ENCODE measurements at places on chromosomes 13 and 19.

GRCh38 chr13:99590519-99591011 lies 89.3 kb downstream of the TM9SF2 start:
- DNase-seq, result no peak

- DNase-seq, result peak; percentile 25
Measured at GRCh38 chr13:33207615-33207961, 78.0 kb downstream of the STARD13 start.

DNA sequence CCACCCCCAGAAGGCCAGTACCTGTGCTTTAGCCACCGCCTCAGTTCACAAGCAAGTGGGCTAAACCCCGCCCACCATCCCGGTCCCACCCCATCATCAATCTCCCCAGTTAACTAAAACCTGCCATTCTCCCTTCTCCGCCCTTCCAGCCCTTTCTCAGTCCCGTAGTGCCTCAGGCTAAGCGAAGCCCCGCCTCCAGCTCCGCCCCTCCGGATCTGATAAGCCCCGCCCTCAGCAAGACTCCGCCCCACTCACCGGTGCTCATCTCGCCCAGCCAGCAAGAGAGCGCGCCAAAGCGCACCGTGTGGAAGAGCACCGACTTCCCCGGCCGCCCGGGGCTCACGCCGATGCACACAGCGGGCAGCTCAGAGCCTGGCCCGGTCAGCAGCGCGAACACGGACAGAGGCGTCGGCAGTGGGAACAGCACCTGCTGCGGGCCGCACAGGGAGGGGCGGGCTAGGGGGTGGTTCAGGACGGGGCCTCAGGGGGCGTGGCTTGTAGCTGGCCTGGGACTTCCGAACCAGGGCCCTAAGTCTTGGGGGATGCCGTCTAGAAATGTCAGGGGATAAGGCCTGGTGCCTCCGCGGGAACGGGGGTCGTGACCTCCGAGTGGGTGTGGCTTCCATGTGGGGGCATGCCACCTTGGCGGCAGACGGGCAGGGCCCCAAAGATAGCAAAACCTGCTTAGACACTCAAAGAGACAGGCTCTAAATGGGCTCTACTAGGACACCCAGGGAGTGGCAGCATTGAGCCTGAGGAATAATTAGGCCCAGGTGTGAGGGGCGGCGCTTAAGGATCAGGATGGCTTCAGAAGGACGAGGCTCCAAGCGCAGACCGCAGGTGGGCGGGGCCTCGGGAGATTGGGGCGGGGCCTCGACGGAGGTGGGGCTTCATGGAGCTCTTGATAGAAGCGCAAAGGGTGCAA lies 21.4 kb downstream of the MAP4K1 start:
- DNase-seq, result peak; percentile 54

GRCh38 chr19:1935484-1936208 lies 5.3 kb upstream of the CSNK1G2 start:
- peak; percentile 78 for DNase-seq

DNA sequence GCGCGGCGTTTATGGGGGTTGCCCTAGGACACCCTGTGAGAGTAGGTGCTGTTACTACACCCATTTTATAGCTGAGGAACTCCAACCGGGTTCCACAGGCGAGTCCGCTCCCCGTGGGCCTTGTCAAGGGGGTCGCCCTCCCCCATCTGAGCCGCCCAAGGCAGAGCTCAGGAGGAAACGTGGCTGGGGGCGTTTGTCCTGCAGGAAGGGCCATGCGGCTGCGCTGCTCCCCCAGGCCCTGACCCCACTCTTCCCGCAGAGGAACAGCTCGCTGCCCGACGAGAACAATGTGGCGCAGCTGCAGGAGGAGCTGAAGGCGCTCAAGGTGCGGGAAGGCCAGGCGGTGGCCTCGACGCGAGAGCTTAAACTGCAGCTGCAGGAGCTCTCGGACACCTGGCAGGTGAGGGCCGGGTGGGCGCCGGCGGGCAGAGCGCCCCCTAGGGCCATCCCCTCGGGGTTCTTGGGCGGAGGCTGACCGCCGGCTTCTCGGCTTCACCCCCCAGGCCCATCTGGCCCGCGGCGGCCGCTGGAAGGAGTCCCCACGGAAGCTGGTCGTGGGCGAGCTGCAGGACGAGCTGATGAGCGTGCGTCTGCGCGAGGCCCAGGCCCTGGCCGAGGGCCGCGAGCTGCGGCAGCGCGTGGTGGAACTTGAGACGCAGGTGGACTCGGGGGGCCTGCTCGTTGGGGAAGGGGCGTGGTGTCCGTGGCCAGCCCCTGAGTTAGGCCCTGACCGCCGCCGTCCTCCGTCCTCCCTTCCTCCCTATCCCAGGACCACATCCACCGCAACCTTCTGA lies 12.4 kb downstream of the PRR36 start:
- no peak for DNase-seq

GRCh38 chr19:792306-792885 lies 4.9 kb upstream of the PTBP1 start:
- peak; percentile 62 for DNase-seq

GRCh38 chr19:10809651-10810285 lies 26.2 kb downstream of the TMED1 start:
- peak; percentile 94 for DNase-seq

DNA sequence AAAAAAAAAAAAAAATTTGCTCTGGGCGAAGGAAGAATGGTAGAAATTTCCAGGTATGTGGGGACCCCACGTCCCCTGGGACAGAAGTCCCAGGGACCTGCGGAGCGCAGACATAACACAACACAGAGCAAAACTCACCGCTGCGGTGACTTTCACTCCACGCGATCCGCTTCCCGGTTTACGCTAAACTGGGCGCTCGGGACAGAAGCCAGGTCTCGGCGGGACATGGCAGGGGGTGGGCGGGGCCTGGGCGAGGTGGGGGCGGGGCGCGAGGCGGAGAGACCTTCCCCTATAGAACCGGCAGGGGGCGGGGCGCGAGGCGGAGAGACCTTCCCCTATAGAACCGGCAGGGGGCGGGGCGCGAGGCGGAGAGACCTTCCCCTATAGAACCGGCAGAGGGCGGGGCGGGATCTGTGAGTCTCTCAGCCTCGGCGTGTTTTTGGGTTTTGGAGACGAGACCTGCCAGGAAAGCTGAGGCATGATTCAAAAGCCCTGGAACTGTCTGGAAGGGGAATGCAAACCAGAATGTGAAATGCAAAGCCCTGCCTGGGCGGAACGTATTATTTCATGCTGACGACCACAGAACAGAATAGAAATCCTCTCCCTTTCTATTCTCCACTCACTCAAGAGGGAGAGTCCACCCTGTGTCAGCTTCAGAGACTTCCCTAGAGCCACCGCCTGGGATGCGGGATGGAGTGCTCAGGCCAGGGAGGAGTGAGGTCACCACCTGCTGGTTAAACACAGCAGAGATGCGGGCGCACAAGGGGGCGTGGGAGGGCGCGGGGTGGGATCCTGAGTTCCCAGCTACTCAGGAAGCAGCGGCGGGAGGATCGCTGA lies 20.2 kb upstream of the ERVV-1 start:
- DNase-seq, result peak; percentile 89

Data from hematopoietic multipotent progenitor cell treated with erythropoietin and hydrocortisone succinate and interleukin-3 and kit ligand, for 4 days (in vitro differentiated cells).